ENCODE measurements at places on chromosomes 7 and 10.

DNA sequence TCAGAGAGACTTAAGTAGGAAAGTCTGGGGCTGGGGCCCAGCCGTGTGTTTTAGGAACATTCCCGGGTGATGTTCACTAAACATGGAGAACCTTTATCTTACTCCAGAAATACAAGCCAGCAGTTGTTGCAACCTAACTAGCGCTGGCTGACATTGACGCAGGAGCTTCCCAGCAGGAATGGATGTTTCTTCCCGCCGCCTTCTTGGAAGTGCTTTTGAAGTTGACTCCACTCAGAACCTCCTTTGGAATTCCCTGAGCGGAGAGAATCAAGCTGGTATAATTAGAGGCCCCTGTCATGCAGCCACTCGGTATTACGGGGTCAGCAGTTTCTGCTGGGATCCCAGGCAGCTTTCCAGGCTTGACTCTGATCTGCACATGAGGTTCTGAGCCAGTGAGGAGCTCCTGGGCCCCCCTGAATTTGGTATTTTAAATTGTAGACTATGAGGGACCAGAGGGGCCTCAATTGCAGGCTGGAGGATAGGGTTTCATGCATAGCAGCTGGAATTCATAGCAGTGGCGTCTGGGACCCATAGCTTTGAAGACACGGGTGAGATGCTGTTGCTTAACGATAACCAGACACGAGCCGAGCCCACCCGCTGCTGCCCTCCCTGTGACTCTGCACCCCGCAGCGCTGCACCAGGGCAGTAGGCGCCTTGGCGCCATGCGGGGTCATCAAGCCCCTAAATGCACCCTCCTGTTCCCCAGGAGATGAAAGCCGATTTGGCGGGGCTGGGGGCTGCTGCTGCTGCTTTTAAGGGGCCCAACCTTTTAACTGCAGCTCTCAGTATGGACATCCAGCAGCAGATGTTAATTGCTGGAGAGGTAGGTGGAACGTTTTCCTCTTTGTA is 61.8 kb downstream of the EEPD1 start:
- DNase-seq, result no peak

GRCh38 chr7:101943889-101944600 is 126.6 kb downstream of the CUX1 start:
- DNase-seq, result no peak

GRCh38 chr7:77788327-77788902 is 9.8 kb downstream of the TMEM60 start:
- no peak for DNase-seq

GRCh38 chr10:117367718-117368117 is 7.5 kb downstream of the PDZD8 start:
- DNase-seq, result no peak

DNA sequence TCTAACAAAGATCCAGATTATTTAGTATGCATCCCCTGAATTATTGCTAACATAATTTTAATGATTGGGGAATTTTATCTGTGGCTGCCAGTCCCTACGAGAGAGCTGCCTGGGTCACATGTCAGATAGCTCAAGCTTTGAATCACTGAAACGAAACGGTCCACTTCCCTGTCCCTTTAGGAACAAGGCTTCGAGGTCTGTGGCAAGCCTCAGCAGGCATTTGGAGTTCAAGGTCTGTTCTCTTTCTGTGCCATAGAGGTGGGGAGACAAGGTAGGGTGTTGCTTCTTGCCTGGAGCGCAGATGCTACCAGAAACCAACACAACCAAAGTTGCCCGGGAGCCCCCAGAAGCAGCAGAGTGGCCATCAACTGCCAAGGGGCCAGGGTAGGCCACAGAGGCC is 13.9 kb upstream of the SH2D4B start:
- DNase-seq, result no peak

DNA sequence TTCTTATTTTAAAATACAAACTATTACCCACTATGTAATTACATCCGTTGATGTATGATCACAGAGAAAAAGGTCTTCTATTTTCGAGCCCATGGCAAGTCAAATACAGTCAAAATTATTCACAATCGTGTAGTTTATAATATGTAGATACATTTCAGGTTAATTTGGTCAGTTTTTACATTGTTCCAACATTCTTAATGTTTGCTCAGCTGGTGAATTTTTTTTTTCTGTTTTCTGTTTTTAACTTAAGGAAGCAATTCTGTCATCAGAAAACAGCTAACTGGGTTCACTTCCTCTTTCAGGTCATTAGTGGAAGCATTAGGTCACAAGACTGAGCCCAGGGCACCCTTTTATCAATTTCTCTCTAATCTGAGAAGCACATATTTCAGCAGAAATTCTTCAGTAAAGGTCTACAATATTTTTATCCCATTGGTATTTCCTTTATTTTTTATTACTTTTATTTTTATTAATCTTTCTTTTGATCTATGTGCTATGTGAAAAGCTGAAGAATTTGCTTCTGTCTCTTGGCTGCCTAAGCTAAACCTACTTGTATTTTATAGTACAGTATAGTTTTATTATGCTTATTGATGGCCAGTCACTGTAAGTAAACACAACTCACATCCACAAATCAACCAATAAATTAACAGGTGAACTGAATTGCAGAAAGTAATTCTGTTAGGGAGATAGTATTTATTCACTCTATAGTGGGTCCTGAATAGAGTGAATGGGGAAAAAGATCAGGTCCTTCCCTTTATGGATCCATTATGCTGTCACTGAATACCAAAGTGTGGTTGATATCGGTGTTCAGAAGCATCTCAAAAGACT is 84.6 kb downstream of the ICA1 start:
- no peak for DNase-seq

DNA sequence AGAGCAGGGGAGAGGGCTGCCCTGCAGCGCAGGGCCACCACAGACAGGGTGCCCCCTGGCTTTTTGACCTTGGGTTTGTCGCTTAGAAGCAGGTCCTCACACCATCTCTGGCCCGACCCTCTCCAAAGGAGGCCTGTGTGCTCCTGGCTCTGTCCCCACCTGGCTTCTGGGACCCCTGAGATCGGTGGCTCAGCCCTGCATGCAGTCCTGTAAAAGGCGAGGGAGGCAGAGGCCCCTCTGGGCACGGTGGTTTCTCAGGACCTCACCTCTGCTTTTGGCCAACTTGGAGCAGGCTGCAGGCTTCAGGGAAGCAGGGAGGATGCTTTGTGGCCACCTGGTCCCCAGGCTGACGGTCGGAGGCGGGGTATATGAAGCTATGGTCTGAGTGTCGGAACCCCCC is 21.4 kb downstream of the WDR86 start:
- DNase-seq, result no peak

GRCh38 chr7:97772045-97772901 is 40.4 kb downstream of the TAC1 start:
- DNase-seq, result no peak

- no peak for DNase-seq
These were observed 288.3 kb downstream of the AHR start for GRCh38 chr7:17586711-17587110.

GRCh38 chr7:115763347-115763746 is 267.2 kb downstream of the TFEC start:
- DNase-seq, result no peak

DNA sequence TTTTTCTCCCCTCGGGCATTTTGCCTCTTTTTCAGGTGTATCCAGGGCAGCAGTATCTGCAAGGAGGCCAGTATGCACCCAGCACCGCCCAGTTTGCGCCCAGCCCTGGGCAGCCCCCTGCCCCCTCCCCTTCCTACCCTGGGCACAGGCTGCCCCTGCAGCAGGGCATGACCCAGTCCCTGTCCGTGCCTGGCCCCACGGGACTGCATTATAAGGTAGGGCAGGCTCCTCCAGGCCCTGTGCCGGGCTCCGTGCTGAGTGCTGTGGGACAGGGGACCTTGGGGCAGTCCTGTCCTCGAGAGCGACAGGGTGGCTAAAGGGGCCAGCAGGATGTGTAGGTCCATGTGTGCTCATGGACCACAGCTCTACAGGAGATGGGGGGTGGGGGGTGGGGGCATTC is 10.6 kb downstream of the ZMIZ2 start:
- no peak for DNase-seq

- DNase-seq, result no peak
These were observed 146.2 kb downstream of the ICA1 start for GRCh38 chr7:8115547-8116402.

GRCh38 chr10:84593506-84593905 is 265.1 kb downstream of the CCSER2 start:
- no peak for DNase-seq

GRCh38 chr10:22612318-22612717 is 102.1 kb downstream of the PIP4K2A start:
- DNase-seq, result no peak

DNA sequence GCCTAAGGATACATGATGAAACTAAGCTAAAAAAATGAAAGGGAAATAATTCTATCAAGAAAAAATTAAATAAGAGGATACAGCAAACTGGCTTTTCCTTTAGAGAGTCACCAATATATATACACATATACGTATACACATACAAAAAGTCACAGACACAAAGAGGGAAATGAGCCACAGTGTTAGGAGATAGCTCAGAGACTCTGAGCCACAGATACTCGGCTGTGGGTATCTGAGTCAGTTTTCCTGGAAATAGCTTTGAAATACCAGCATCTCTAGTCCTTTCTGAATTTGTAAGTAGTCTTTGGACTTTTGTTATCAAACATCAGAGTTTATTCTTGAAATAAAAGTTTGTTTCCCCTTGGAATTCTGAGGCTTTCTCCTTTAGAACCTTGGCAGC is 111.8 kb downstream of the TBXAS1 start:
- no peak for DNase-seq

DNA sequence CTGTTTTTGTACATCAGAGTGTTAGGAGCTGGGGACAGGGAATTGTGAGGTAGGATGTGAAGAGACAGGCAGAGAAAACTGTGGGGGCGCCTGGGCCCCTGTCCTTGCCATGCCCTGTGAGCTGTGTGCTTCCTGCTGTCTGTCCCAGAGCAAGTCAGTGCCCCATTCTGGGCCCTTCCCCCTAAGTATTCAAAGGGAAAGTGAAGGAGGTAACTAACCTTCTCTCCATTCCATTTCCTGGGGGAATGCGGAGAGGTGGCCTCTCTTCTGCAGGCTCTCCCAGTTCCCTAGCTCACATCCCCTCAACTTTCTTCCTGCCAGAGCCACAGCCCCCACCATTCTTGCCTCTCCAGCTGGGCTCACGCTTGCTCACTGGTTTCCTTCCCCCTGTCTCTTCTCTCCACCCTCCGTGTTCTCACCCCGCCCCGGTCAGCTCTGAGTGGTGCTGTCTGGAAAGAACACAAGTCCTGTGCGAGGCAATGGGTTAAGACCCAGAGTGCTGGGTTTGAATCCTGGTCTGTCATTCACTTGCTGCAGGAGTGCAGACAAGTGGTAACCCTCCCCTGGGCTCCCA is 9.7 kb upstream of the VSIR start:
- DNase-seq, result no peak

- no peak for DNase-seq
These were observed 283.8 kb downstream of the CDK14 start for GRCh38 chr7:90879924-90880323.

GRCh38 chr7:127766831-127767459 is 115.0 kb downstream of the SND1 start:
- DNase-seq, result no peak

GRCh38 chr10:47195274-47195885 is 104.6 kb upstream of the GDF10 start:
- DNase-seq, result no peak

DNA sequence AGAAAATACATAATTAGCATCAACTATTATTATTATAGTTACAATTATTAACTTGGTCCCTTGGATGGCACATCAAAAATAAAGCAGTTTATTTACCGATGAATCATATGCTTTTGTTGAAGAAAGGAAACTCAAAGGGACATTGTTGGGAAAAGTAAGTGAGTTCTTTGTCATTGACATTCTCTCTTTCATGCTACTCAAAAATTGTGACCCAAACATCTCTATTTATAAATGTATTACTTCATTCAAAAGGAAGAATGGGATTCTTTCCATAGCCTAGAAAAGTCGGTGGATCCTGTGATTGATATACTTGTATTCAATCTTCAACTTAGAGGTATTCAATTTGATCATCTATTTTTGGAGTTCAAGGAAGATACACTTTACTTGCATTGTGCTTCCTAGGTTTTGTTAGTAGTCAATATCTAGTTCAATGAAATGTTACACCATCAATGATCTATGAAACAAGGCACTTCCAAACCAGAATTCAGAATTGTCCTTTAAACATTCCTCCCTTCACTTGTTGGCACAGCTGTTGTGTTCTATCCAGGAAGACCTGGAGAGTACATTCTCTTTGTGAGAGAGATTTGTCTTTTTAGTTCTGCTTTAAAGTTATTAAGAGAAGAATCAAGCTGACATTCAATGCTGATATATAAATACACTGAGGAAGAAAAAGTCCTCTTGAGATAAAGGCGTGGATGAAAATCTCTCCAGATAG is 235.2 kb downstream of the TMEM26 start:
- no peak for DNase-seq

- DNase-seq, result no peak
These were observed 54.9 kb downstream of the ITIH5 start for GRCh38 chr10:7611909-7612308.

- DNase-seq, result no peak
These were observed 59.0 kb downstream of the PRR15 start for GRCh38 chr7:29622335-29623265.

DNA sequence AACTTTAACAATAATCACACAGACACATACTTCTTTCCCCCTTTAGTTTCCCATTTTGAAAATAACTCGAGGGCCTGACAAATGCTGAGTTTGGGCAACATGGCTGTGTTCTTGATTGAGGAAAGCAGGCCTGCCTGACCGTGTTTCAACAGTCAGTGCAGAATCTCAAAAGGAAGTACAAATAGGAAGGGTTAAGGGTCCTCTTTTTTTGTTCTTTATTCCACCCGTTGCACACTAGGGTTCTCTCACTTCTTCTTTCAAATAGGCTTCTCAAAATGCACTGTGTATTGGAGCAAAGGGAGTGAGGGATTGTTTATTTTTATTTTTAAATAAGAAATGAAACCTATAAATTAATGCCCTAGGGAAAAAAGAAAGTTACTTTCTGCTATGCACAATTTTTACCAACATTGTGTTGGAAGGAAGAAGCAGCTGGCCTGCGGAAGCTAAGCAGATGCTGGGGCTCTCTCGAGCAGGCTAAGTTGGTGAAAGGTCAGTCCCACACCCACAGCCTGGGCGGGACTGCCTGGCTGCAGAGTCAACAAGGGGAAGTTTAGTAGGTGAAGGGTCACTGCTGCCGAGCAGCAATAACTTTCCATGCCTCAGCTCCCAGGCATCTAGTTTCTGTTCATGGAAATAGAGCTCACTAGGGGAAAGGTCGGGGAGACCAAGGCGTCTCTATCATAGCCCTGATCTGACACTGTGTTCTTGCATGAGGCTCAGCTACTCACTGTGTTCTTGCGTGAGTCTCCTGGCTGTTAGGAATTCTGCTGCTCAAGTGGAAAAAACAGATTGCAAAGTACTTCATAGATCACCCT is 12.2 kb upstream of the PDK4 start:
- DNase-seq, result peak; percentile 94

- DNase-seq, result peak; percentile 37
These were observed 41.5 kb downstream of the MINPP1 start for GRCh38 chr10:87546210-87546609.

GRCh38 chr10:60757420-60757895 is 20.8 kb upstream of the CDK1 start:
- DNase-seq, result no peak

DNA sequence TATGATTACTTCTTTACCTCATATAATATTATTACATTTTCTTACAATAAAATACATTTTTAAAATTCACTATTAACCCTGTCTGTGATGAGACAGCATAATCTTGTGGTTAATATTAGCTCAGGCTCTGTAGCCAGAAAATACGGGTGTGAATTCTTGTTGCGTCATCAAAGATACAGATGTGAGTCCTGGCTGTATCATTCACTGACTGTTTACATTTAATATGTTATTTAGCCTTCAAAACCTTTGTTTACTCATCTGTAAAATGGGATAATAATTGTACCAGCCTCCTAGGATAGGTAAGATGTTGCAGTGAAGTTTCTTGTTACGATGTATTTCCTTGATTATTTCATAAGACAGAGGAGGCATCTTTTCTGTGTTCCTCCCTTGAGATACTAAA is 184.7 kb upstream of the PRPS1L1 start:
- DNase-seq, result no peak
